ENCODE measurements at places on chromosomes 5 and 9.
A peak's percentile ranks its signal among the peaks of the same experiment; 100 is the strongest.

DNA sequence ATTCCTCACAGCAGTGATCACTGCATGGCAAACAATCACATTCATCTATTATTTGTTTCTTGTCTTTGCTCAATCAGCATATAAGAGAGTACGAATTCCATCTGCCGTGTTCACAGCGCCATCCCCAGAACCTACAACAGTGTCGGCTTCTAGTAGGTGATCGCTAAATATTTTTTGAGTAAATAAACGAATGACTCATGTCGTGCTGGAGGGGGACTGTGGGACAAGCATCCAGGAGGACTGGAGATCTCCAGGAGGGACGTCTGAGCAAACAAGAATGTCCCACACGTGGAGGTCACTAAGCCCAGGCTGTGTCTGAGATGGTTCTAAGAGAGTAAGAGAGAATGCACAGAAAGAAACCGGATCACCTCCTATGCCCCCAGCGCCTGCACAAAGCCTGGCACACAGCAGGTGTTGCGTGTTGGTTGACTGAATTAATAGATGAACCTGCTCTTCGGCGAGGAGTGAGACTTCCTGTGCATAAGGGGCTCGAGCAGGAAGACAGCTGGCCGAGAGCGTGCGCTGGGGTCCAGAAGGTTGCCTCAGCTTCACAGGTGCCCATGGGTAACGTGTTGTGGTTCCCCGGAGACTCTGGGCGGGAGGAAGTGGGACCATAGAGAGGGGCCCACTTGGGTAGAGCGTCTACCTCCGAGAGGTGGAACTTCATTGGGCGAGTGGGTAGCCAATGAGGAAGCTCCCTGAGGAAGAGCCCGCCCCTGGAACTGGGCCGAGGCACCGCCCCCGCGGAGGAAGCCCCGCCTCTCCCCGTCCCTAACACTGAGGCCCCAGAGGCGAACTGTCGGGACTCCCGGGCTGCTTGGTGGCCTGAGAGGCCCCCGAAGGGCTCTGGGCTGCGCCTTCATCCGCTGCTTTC is 193.0 kb downstream of the MELK start:
- peak; percentile 40 for DNase-seq

DNA sequence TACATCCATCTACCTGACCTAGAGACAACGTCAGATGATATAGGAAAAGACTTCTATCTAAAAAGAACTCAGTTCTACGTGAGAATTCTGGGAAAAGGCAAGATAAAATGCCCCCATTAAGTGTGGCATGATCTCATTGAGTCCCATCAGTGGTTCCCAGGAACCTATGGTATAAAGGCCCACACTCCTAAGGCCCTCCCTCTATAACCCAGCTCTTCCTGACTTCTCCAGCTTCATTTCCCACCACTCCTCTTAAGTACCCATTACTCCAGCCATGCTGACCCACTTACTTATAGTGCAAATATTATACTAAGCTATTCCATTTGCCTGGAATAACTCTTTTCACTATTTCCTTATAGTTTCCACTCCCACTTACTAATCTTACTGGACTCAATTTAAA is 95.4 kb upstream of the NR5A1 start:
- no peak for DNase-seq

DNA sequence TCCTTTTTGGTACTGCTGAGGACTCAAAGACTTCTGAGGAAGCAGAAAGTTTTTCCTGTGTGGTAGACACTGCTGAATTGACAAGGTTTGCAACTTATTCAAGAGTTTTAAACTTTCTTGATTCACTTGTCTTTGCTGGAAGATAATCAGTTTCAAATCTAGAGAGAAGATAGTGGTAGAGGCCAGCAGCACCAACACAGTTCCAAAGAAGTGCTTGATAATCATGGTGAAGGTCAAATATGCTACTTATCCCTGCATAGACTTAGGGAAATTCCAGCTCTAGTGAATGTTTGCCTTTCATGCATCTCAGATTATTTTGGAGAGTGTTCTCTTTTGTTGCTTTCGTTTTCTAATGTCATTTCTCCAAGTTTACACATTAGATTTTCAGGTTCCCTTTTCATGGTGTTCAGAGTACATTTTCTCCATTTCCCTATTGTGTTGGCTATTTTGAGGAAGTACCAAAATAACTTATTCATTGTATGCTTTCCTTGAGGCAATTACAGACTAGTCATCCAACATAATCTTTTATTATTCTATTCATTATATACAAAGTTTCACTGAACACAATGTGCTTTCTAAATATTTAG is 550 bp downstream of the IFNE start:
- no peak for DNase-seq

GRCh38 chr9:122119166-122119521 is 26.0 kb upstream of the TTLL11 start:
- no peak for DNase-seq

DNA sequence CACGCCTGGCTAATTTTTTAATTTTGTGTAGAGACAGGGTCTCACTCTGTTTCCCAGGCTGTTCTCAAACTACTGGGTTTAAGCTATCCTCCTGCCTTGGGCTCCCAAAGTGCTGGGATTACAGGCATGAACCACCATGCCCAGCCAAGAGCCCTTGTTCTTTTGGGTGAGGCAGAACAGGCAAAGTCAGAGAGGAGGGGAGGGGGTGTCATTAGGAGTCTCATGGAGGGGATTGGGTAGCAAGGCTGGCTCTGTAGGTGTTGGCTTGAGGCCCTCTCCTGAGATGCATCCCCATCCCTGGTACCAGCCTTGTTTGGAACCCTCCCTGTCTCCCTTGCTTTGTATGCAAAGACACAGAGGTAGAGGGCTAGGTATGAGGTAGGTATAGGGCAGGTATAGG is 24.1 kb downstream of the GSN start:
- DNase-seq, result no peak

DNA sequence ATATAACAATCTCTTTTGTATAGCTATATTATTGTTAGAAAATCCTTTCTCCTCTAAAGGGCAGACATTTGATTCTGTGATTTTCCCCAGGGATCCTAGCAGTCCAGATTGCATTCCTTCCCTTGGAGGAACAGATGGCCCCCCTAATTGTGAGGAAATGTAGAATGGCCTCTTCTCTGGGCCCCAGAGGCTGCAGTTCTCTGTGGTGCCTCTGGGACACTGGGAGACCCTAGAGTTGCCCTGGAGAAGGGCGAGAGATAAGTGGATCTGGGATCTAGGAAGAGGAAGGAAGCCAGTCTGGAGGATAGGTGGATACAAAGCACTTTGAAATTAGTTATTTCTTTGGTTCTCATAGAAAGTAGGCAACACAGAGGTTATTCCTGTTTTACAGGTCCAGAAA is 1.9 kb upstream of the HINT2 start:
- no peak for DNase-seq

DNA sequence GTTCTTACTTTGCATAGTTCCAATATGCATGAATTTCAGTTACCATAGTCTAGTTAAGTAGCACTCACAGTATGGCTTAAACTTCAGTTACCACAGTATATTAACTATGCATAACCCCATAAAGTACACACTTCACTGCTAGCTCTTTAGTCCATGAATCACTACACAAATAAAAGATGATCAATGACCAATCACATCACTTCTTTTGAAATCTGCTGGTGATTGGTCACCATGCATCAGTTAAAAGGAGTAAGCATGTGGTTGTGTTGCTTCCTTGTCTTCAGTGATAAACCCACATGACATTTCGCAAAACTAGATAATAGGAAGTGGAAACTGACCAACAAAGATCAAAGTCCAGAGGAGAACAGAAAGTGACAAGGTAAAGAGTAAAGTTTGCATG is 79.0 kb downstream of the TAF11L14 start:
- no peak for DNase-seq

DNA sequence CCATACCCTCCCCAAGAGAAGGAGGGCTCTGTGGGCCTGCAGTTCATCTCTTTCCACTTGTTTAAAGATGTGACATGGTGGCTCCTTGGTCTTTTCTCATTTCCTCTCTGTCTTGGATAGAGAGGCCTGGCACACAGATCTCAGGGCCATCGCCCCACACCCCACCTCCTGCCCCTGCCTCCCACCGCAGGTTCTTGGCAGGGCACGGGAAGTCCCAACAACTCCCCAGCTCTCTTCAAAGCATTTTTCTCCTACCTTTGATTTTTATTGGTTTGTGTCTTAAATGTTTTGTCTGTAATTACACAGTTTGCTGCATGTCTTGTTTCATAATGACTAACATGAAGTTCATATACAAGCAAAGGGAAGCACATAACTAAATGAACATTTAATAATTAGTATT is 178.5 kb upstream of the MSX2 start:
- DNase-seq, result no peak

DNA sequence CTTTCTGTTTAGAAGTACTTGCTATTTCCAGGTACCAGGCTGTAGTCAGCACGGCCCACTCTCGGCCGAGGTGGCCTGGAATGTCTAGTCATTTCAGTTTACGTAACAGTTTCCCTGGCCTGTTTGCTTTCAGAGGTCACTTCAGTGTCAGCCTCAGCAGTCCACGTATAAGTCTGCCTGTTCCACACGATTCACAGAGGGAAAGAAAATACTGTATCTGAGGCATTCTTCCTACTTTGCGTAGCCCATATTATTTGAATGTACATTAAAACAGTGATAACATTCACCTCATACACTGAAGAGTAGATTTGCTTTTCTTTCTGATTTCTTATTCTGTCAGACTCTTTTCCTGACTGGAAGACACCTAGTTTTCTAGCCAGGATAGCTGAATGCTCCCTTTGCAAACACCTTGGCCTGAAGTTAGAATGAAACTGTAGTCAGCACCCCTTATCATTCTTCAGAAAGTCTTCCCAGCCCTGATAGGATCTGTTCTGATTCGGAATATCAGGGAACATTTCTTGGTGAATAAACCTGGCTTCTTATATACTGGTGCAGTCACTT is 140.9 kb downstream of the AOPEP start:
- DNase-seq, result no peak

- no peak for DNase-seq
These were observed 53.5 kb downstream of the NIPSNAP3B start for GRCh38 chr9:104817437-104817836.

GRCh38 chr5:143968071-143968878 is 156.3 kb downstream of the HMHB1 start:
- no peak for DNase-seq

DNA sequence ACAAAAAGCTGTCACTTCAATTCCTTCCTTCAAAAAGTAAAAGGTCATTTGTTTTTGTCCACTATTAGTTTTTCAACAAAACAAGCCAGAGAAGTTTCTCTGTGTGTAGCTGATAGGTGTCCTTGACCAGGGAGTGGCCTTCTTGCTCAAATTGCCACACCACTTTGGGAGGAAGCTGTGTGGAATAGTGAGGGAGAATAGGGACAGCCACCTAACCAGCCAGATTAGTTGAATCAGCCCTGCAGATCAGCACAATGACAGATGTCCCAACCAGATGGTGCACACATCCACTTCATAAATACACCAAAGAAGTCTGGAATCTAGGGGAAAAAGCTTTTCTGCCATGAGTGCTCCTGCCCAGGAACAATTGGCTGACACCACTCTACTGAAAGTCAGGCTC is 37.2 kb downstream of the NREP start:
- no peak for DNase-seq

DNA sequence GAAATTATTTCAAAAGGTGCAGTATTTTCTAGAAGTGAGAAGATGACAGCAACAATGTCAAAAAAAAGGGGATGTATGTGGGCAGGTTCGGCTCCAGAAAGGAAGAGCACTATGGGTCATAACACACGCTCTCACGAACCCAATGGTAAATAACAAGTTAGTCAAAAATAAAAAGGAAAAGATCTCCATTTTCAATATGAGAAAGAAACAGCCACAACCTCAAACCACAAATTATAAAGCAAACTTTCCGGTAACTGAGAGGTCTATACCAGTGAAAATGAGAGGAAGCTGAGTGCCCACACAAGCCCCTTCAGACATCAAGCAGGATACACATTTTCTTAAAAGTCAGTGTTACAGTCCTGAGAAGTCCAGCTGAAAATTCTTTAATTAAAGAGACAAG is 398.5 kb upstream of the RPS23 start:
- no peak for DNase-seq

GRCh38 chr5:135973323-135974020 is 18.7 kb upstream of the LECT2 start:
- no peak for DNase-seq

DNA sequence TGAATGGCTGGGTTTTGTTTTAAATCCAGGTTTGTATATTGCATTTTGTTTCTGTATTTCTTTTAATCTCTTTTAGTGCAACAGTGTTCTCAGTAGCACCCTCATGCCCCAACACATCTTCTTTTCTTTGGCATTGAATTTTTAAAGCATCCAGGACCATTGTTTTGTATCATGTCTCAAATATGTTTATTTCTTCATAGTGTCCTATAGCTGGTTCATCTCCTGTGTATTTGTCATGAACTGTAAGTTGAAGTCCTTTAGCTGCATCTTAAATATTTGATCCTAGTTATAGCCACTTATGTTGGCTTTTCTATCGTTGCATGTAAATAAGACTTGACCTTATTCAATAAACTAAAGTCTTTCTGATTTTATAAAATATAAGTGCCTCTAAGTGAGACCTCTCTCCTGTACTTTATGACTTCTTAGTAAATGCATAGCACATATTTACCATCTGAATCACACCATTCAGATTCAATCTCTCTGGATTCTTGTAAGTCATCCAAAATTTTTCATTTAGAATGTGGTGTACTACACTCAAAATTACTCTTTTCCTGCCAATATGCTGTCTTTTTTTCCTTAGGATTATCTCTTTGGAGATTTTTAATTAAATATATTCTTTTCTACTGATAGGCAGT is 21.0 kb upstream of the ERCC6L2 start:
- no peak for DNase-seq

GRCh38 chr5:61319388-61320146 is 12.5 kb upstream of the ZSWIM6 start:
- peak; percentile 50 for DNase-seq

GRCh38 chr9:16687678-16688369 is 182.6 kb downstream of the BNC2 start:
- no peak for DNase-seq

DNA sequence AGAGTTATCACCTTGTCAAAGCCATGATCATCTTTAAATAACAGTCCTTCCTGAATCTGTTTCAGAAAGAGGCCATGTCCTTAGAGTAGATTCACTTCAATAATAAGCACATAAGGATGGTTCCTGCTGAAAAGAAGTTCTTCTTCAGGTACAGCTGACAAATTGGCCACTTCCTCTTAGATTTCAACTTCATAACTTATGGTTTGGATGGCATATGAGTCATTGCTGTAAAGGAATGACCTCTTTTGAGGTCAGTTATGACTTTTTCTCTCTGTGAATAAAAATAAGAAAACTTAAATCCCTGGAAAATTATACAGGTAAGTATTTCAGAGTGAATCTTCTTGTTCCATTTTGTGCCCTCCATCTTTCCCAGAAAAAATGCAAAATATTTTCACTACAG is 555.3 kb upstream of the ZNF462 start:
- DNase-seq, result no peak

GRCh38 chr5:58800861-58801540 is 218.1 kb downstream of the RAB3C start:
- DNase-seq, result no peak

- no peak for DNase-seq
These were observed 206.1 kb downstream of the YTHDC2 start for GRCh38 chr5:113719549-113719948.

DNA sequence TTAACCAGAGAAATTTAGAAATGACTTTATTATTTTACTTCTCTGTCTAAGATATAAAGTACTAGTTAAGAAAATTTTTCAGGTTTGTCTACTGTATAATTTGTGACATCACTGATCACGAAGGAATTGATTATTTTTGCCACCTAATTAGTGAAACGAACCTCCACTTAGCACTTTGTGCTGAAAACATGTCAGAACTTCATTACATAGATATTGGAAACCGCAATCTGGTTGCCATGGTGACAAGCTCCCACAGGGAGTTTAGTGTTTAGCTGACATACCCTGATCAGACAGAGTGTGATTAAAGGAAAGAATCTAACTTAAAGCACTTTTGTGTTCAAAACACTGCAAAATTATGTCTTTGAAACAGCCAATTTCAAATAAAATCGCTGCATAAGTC is 668.4 kb upstream of the CCNG1 start:
- DNase-seq, result no peak

Data from right kidney (tissue), 9 donors.